ENCODE measurements at places on chromosomes 2 and 18.

DNA sequence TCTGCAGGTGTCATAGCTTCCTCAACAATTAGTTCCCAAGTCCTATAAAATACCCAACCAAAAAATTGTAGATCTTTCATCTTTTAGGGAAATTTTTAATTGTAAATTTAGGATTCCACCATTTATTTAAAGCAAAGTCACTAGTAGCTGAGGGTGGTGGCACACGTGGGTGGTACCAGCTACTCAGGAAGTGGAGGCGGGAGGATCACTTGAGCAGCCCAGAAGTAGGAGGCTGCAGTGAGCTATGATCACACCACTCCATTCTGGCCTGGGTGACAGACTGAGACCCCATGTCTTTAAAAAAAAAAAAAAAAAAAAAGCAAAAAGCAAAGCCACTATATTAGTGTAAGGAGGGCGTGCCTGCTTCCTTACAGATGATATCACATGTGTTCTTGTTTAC is 60.3 kb upstream of the GREB1L start:
- no peak for DNase-seq

- DNase-seq = no peak
These were observed 356.9 kb downstream of the ZNF521 start for GRCh38 chr18:24995056-24995455.

GRCh38 chr2:84619794-84620371 is 103.6 kb downstream of the DNAH6 start:
- DNase-seq = no peak

- no peak for DNase-seq
These were observed 245.7 kb downstream of the MTX2 start for GRCh38 chr2:176514805-176515500.

DNA sequence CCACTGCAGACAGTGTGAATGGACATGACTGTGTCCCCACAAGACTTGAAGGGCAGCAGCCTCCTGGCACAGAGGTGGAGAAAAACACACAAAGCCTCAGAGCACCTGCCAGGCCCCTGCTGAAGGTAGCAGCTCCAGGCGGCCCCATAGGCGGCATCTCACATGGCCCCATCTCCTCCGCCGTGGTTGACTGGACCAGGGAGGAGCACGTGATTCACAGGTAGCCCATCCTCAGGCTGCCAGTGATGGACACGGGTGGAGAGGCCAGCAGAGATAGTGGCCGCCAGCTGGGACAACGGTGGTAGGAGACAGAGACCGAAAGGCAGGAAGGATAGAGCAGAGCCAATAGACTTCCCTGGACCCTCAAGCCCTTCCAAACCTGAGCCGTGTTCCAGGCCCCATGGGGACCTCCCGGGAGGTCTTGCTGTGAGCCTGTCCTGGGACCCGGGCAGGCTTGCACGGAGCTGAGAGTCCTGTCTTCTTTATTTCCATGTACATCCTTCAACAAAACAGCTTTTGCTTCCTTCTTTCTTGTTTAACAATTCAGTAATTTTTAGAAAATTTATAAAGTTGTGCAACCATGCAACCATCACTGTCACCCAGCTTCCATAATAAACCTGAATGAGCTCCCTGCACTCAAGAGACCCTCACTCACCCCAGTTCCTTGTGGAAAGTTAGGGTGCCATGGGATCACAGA is 26.9 kb downstream of the GPR55 start:
- DNase-seq = no peak

DNA sequence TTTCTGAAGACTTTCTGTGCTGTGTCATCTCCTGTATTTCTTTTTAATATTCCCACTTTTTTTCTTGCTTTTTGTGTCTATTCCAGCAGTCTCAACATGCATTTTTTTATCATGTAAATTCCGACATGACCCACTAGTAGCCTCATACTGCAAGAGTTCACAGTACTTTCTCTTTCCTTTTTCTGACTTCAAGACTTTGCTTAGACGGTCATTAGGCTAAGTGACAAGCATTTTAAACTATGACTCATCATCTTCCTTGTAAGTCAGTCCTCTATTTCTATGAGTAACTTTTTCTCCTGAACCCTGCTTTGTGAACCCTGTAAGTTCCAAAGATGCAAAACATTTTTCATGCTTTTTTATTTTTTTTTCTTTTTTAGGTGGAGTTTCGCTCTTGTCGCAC is 381.2 kb downstream of the TXNL1 start:
- DNase-seq = peak; percentile 10

All from A549 (cell line).